ENCODE measurements at places on chromosomes 16 and 17. TPM values are rescaled to one million over a fixed set of nuclear protein-coding genes. Genes with fewer than 3 reads are reported as not detected.

The METTL22 gene
- 11.1 TPM for total RNA-seq

The SLC6A2 gene
- 0.14 TPM for total RNA-seq

The LRRC75A gene
- 1.6 TPM for total RNA-seq

The KRTAP9-8 gene
- total RNA-seq, result not detected

The TBC1D28 gene
- not detected for total RNA-seq

Data from thymus (tissue), 14 donors.